ENCODE measurements at places on chromosomes 2 and 18. TPM values are rescaled to one million over a fixed set of nuclear protein-coding genes. Genes with fewer than 3 reads are reported as not detected.

GRCh38 chr2:103959174-103960128, 894.5 kb upstream of the POU3F3 start:
- DNase-seq: peak; percentile 19

DNA sequence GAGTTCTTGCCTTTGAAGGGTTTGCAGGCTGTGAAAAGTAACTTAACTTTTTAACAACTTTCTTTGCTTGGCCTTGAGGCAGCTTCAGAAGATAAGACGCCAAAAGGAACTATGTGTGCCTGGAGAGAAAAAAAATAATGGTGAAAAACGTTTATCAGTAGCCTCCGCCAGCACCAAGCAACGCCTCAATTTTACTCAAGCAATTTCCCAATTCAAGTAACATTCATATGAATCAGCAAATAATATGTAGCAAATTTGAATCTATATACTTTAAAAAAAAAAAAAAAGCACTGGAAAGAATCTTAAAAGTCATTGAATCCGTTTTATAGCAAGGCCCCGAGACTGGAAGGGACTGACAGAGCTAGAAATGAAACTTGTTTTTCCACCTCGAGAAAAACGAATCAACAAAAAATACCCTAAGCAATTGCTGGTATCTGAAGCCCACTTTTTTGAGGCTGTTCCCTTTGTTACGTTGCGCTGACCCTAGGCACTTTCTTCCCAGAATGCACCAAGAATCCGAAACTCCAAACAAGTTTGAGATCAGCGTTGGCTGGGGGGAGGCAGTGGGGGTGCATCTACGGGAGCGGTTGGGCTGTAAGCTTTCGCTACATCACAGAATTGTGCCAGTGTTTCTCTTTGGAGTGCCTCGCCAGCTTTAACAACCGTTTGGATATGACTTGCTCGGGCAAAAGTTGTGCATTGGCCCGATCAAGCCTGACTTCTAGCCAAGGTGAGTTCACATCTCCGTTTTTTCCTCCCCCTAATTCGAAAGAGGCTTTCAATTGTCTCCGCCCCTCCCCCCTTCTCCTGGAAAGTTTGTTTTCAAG, 2.7 kb upstream of the TGIF1 start:
- peak; percentile 29 for DNase-seq

- no peak for DNase-seq
These were observed 234.0 kb downstream of the ZNF407 start for GRCh38 chr18:74831571-74832250.

DNA sequence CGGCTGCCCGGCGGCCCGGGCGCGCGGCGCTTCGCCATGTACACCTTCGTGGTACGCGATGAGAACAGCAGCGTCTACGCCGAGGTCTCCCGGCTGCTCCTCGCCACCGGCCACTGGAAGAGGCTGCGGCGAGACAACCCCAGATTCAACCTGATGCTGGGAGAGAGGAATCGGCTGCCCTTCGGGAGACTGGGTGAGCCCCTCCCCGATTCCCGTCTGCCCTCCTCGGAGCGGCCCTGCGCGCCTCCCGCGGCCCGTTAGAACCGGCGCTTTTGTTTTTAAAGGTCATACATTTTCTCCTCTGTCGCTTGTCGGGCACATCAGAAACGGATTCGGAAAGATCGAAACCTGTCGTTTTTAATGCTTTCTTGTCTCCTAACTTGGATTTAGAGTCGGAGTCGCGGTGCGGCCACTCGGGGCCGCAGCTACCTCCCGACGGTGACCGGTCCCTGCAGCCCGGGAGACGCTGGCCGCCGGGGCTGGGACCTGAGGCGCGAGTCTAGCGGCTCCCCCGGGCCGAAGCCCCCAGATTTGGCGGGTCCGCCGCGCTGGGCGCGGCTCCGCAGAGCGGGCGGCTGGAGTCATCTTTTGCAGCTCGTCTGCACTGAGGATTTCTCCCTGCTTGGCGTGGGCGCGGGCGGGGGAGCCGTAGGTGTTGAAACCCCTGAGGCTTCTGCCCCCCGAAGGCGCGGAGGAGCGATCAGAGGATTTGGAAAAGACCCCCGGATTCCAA, 519 bp downstream of the TTL start:
- DNase-seq: peak; percentile 43

Gene GPR55
- total RNA-seq: not detected

Gene MYOM1
- total RNA-seq: 337 TPM

DNA sequence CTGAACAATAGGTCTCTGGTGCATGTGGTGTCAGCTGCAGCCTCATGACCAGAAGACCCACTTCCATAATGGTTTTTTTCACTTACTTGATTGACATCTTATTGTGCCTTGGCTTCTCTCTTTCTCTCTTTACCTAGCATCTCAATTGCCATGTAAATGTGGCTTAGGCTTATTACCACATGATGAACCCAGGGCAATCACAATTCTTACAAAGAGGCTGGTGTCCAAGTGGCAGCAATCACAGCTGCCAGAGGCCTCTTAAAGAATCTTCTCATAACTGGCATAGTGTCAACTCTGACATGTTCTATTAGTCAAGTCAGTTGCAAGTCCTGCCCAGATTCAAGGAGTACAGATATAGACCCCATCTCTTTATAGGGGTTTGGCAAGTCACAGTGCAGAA, 1224.8 kb downstream of the SUCLG1 start:
- DNase-seq: no peak

Gene NGEF
- 4.0 TPM for total RNA-seq

Gene LCT
- not detected for total RNA-seq

Gene RELCH
- 22.7 TPM for total RNA-seq

GRCh38 chr2:191747170-191747530, 69.2 kb downstream of the NABP1 start:
- DNase-seq: no peak

Gene ATOH8
- total RNA-seq: 35.7 TPM

GRCh38 chr2:128439031-128439790, 120.5 kb upstream of the HS6ST1 start:
- no peak for DNase-seq

DNA sequence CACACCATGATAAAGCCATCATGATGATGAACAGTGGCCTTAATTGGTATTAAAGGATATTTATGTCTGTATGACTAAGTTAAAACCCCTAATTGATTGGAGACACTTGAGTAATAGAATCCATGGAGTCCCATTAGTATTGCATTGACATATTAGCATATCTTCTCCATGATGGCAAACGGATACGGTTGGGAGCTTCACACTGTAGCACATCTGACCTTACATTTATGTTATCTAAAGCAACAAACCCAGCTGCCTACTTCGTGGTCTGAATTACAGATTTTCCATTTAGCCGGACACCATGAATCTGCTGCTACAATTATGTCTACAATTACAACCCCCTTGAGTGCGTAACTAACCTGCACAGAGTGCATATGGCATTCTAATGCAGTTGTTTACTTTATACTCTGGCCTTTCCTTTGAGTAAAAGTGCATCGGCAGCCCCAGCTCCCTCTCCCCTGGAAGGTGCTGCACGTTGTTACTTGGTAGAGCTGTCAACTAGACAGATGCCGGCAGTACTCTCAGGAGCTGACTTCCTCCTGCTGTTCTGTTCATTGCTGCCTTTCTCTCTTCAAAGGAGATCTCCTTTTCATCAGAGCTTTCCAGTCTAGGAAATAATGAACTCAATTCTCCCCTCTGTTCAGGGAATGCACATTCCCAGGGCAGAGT, 92.1 kb downstream of the LRRC30 start:
- no peak for DNase-seq

DNA sequence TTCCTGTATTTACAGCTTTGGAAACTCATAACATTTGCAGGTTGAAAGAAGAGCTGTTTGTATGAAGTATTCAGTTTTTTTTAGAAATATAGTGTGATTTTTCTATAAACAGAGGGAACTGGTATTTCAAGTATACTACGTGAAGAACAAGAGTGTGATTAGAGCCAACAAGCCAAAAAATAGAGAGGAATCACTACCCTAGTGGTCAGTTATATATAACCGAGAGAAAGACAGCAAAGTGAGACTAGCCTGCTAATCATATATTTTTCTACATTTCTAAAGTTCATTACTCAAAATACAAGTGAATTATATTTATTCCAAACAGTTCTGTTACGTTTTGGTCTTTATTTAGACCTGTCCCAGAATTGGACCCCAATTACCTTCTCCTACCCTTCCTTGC, 444.8 kb upstream of the NRP2 start:
- no peak for DNase-seq

DNA sequence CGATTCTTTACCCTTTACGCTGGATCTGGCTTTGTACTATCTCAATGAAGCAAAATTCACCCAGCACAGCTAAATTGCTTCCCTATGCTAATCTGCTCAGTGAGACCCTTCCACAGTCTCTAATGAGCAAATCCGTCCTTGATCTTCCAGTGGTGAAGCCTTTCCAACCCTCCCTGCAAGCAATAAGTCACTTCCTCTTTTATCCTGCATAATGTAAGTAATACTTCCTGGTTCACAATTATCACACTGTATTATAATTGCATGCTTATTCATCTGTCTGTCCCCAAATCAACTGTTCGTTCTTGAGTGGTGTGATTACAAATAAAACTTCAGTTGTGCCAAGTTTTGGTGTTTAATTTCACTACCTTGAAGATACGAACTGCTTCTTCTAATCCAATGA, 404.0 kb downstream of the ADCYAP1 start:
- no peak for DNase-seq

Measured in right cardiac atrium (tissue), 5 donors.